ENCODE measurements at places on chromosomes 11 and 22. TPM values are rescaled to one million over a fixed set of nuclear protein-coding genes. Genes with fewer than 3 reads are reported as not detected.

DNA sequence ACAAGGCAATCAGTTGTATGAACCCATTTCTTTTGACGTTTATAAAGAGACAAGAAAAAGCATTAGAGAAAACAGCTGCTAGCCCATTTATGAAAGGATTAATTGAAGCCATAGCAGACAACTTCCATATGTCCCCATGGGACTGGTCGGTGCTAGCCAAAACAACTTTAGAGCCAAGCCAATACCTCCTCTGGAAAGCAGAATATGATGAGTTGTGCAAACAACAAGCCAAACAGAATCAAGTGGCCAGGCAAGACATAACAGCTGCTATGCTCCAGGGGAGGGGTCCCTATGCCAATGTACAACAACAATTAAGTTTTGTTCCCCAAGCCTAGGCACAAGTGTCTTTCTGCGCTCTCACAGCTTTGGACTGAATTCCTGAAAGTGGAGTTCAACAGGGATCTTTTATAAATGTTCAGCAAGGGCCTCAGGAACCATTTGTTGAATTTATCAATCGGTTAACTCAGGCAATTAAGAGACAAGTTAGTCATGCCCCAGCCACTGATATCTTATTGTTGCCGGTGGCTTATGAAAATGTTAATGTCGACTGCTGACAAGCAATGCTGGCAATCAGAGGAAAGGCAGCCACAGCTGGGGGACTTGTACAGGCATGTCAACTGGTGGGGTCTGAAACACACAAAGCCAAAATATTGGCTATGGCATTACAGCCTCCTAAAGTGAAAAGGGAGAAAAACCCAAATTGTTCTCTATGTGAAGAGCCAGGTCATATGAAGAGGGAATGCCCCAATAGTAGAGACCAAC, 1593.1 kb upstream of the TENM4 start:
- DNase-seq: no peak

GRCh38 chr11:65919573-65920371, 546 bp downstream of the DRAP1 start:
- DNase-seq: peak; percentile 27

DNA sequence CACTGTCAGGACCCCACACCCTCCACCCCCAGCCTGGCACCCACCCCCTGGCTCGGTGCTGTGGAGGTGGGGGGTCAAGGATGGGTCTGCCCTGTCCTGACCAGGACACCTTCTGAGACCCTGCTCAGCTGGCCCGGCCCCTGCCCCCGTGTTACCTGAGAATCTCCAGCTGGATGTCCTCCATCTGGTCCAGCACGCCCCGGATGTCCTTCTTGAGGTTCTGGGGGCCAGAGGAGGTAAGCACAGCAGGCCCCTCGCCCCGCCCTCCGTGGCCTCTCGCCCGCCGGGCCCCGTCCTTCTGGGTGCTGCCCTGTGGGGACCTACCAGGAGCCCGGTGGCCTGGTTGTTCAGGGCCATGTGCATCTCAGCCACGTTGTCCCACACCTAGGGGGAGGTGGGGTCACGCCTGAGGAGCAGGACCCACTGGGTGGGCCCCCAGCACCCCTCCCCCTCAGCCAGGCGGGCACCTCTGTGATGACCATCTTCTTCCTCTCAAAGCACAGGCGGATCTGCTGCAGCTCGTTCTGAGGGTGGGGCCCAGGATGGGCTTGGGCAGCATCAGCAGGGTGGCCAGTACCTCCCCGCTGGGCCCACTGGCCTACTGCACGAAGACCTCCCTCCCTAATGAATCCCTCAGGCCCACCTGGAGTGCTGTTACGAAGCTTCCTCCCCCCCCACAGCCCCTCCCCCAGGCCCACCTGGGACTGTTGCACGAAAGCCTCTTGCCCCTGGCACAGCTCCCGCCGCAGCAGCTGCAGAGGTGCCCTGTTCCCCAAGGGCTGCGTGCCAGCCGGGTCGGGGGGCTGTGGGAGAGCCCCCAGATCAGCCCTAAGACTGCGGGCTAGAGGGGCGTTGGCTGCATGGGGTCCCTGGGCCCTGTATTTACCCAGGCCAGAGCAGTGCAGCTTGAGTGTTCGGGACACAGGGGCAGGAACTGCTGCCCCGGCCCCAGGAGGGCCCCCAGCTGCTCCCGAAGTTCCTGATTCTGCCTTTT, 1.3 kb downstream of the CCDC188 start:
- DNase-seq: no peak

GRCh38 chr11:75639762-75640181, 29.1 kb downstream of the MAP6 start:
- no peak for DNase-seq

DNA sequence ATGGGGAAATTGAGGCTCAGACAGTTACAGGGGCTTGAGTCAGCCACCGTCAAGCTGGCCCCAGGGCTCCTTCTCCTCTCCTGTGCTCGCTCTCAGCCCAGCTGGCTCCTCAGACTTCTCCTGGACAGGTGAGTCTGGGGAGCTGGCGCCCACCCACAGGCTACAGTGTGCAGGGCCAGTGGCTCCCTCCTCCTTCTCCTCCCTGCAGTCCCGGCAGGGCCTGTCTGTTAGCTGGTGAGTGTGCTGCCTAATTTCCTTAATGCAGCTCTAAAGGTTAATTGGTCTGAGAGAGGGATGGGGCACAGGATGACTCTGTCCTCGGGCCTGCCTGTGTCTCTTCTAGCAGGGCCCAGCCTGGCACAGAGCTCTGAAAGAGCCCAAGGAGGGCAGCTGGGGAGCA, 31.7 kb downstream of the LMO1 start:
- DNase-seq: no peak

GRCh38 chr11:27513389-27513788, 6.8 kb upstream of the LIN7C start:
- no peak for DNase-seq

DNA sequence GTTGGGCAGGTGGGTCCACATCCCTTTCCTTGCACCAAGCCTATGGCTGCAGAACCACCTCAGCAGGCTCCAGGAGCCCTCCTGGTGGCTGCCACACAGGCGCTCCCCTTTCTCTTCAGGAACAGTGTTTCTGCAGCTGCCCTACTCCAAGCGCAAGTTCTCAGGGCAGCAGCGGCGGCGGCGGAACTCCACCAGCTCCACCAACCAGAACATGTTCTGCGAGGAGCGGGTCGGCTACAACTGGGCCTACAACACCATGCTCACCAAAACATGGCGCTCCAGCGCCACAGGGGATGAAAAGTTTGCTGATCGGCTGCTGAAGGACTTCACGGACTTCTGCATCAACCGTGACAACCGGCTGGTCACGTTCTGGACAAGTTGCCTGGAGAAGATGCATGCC, 38.2 kb upstream of the YWHAH start:
- no peak for DNase-seq

- no peak for DNase-seq
Observed at GRCh38 chr22:46862418-46863324, 100.2 kb downstream of the TBC1D22A start.

- peak; percentile 54 for DNase-seq
Observed at GRCh38 chr11:36012455-36012854, 68.6 kb downstream of the LDLRAD3 start.

- DNase-seq: no peak
Observed at GRCh38 chr11:91047882-91048281, 825.0 kb upstream of the CHORDC1 start.

DNA sequence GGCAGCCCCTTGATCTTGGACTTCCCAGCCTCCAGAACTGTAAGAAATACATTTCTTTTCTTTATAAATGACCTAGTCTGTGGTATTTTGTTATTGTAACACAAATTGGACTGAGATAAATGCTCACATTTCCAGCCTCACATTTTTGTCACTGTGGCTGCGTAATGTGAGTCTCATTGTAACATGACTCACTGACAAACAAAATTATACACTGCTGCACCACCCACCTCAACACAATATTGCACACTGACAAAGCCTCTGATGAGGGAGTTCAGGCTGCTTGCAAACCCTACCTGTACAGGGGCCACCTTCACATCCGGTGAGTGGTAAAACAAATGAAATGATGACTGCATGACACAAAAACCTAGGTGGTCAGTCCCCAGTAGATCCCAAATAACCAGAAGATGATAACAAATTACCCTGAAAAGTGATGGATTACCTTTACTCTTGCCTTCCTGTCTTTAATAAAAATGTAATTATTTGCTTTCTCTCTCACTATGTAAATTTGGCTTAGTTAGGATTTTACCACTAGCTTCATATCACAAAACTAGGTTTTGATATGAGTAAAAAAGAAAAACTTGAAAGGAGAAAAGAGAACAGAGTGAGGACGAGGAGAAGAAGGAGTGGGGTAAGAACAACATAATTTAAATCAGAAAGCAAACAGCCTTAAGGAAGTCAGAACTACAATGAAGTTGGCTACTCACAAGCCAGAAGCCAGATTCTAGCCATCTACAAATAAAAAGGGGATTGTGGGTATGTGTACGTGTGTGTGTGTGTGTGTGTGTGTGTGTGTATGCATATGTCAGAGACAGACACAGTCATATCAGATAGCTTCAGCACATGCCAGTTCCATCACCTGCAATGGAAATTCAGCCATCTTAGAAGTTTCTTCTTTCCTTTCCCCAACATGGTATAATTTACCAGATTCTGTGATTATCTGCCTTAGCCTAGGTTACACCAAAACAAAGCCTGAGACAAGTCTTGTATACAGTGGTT, 53.4 kb upstream of the SESN3 start:
- DNase-seq: no peak

- DNase-seq: no peak
Observed at GRCh38 chr11:133579165-133580031, 47.1 kb upstream of the OPCML start.

- DNase-seq: no peak
Observed at GRCh38 chr11:2214527-2215229, 43.1 kb upstream of the TH start.

GRCh38 chr11:6609502-6610015, 2.5 kb downstream of the TAF10 start:
- DNase-seq: no peak

DNA sequence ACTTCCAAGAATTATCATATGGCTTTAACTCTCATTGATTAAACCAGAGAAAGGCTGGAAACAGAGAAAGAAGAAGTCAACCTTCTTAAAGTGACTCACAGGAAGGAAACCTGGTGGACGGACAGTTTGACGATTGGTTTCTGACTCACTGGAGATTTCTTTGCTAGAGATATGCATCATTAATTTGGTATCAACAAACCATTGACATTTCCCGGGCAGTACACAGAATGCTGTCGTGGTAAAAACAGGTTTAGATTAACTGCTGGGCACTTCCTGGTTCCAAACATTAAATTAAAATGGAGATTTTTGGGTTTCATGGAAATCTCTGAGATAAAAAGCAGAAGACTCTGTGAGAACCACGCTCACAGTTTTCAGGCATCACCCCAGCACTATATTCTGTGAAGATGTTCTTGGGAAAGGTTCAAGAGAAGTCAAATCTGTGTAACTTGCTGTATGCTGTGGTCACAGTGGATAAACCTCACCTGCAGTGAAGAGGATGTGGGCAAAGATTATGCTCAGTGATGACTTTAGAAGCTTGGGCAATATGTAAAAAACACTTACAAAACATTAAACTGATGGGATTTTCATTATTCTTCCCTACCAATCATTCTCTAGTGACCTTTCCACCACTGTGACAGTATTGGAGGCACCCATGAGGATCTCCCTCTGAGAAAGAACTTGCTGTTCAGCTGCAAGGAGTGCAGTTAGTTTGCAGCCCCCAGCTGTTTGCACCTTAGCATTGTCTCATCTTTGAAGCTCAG, 61.1 kb upstream of the CD44 start:
- peak; percentile 56 for DNase-seq

- no peak for DNase-seq
Observed at GRCh38 chr11:100592619-100593260, 94.3 kb upstream of the ARHGAP42 start.

DNA sequence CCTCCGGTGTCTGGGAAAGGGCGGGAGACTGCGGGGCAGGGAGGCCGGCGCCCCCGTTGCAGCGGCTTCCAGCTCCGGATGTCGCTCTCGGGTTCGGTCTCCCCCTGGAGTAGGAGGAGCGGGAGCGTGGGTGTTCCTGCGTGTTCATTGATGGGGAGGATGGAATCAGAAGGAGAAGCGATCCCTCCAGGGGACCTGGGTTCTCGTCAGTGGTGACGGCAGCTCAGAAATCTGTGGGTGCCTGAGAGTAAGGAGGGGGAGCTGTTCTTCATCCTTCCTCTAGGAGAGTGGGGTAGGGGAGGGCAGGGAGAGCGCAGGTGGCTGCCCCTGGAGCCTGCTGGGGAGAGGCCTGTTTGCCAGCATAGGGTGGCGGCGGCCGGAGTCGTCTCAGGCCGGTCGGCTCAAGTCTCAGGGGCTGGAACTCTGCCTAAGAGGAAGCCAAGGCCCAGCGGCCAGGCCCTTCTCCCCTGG, 1.1 kb downstream of the UBASH3B start:
- no peak for DNase-seq

DNA sequence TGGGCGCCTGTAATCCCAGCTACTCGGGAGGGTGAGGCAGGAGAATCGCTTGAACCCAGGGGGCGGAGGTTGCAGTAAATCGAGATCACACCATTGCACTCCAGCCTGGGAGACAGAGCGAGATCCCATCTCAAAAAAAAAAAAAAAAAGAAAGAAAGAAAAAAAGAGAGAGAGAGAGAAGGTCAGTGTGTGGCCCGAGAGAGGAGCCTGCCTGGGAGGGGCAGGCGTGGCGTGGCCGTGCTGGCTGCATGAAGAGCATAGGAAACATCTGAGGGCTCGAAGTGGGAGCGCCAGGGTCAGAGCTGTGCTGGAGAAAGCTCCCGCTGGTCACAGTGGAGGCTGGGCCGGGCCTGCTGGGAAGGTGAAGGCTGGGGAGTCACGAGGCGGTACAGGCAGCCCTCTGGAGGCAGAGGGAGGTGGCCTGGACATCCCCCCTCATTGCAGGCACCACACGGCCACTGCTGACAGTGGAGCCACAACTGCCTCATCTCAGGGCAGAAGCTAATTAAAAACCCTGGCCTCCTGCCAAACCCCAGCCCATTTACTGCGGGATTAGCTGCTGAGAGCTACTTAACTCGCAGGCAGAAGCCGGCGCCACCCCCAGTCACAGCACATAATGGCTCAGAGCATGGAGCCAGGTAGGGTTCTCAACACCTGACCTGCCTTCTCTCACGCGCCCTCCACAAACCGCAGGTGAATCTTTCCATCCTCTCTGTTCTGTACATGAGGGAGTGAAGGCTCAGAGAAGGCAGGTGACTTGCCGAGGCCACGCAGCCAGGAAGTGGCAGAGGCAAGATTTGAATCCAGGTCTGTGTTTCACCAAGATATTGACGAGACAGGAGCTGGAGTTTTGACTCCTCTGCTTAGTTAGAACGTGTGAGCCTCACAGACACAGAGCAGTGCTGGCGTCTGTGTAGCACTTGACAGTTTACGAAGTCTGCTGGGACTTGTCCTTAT, 32.6 kb downstream of the NFAM1 start:
- DNase-seq: no peak

SHISAL1 gene
- 1.6 TPM for total RNA-seq

PHLDA2 gene
- total RNA-seq: 118 TPM

APLP2 gene
- total RNA-seq: 317 TPM

CYP2D6 gene
- 3.5 TPM for total RNA-seq

ADM2 gene
- 35.4 TPM for total RNA-seq

MS4A1 gene
- total RNA-seq: not detected

C1QTNF6 gene
- 6.6 TPM for total RNA-seq

SLN gene
- total RNA-seq: not detected

CSRP3 gene
- not detected for total RNA-seq

IL17REL gene
- not detected for total RNA-seq

Measured in MCF 10A (cell line).